ENCODE measurements at places on chromosomes 16 and 17.

DNA sequence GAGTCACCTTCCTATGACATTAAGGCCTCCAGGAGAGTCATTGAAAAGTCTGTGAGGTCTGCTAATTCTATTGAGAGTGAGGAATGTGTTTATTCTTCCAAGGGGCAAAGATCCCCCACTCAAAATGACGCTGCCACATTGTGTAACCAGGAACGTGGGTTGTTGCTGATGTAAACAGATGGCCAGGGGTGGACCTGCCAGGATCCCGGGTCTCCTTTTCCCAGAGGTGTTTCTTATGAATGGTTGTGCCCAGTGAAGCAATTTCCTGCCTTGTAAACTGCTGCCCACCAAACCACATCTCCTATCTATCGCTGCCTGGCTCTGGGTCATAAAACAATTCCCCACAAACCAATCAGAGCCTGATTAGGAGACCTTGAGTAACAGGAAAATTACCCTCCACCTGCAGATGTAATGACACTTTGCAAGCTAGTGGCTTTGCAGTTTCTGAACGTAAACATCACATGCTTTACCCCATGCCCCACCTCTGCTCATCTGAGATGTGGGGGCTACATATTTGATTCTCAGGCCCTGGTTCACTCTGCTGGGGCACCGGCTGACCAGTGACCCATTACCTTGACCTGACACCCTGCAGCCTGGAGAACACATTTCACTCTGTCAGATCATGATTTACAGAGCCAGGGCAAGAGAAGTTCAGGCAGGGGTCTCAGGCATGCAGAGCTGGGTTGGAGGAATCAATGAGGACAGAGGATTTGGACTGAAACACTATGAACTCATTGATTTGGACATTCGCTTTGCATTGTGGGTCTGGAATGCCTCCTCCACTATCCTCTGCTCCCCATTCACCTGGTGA is 33.1 kb upstream of the DDX52 start:
- DNase-seq = peak; percentile 71

GRCh38 chr16:35404273-35404672 is 1944.9 kb downstream of the TP53TG3F start:
- no peak for DNase-seq

DNA sequence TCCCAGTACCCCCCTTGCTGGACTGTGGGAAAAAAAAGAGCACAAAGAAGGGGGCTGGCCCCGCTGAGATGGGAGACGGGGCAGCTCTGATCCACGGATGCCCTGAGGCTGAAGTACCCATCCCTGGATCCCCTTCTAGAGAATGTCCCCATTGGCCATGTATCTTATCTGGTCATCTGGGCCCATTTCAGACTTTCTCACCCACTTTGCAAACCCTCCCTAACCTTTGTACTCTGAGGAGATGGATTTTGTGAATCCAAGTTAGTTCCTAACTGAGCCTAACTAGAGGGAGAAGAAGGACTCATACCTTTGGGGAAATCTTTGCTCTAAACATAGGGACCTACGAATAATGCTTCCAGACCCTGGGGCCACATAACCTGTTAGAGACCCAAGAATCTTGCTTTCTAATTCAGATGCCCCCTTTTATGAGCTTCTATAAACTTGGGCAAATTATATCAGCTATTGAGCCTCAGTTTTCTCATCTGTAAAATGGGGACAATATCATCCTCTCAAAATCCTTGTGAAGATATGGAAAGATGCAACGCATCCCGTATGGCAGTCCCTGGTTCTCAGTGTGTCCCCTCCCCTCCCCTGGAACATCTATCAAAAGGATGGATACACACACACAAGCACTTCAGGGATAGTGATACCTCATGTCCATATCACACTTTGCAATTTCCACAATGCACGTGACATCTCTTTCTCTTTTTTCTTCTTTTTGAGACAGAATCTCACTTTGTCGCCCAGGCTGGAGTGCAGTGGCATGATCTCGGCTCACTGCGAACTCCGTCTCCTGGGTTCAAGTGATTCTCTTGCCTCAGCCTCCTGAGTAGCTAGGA is 16.8 kb upstream of the FZD2 start:
- DNase-seq = no peak

DNA sequence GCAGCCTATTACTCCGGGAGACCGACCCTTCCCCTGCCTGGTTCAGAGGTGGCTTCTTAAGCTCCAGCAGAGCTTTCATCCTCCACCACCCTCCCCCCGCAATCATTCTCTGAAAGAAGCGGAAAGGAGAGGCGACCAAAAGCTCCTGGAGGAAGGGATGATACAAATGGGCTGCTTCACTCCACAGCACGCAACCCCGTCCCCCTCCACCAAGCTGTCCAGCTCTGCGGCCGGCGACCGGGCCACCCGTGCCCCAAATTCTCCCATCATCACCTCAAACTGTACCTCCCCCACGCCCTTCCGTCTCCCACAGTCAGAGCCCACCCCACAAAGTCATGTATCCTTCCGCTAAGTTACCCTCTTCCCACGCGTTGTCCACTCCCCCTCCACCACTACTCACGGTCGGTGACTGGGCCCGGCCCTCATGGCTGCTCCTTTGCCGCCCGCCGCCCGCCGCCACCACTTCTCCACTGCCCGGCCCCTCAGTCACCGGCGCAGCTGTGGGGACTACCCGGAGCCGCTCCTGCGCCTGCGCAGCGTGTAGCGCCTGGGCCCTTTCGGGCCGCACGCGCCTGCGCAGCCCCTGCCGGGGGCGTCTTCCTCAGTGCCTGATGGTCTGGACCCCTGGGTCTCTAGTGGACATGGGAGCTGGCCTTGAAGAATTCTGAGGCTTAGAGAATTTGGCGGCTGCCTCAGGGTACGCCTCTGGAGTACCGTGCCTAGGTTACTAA is at the start of gene FAM222B:
TSS of gene FAM222B (minus strand) at position 509 of the 731 bp plus-strand sequence. CDS start 76,123 bp downstream, outside the sequence.
- peak; percentile 88 for DNase-seq

DNA sequence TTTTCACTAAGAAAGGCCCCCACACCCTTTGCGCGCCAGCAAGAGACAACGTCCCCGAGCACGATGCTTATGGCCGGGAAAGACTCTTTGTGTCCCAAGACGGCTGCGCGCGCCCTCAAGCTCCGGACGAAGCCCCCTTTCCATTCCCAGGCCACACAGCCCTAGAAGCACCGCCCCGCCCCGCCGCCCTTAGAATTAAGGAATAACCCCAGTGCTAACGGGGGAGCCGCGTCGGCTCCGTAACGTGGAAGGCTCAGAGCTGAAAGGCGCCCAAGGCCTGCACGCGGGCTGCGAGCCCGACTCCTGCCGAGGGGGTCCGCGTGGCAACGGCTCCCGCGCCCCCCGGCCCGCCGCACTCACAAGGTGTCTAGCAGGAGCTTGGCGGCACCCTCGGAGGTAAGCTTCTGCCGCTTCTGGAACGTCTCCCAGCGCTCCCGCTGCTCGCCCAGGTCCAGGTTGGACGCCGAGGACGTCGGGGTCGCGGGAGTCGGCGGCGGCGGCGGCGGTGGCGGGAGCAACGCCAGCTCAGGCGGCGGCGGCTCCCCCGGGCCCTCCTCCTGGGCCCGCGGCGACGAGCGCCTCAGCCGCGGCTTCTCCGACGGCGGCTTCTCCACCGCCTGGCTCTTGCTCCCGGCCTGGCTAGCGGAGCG is 477 bp downstream of the CENPV start:
- DNase-seq = peak; percentile 60

DNA sequence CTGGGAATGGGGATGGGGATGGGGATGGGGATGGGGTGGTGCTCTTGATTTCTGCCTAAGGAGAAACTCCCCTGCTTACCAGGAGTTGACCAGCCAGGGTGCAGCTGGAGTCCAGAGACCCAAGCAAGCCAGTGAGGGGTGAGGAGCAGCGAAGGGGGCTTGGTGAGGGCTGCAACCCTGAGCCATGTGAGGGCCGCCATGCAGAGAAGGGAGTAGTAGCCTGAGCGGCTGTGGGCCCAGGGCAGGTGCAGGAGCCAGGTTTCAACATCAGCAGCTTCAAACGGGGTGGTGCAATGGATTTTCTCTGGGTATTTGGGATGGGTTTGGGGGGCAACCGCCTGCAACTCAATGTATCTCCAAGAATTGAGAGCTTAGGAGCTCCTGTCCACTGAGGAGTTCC is 35.2 kb downstream of the COX4I1 start:
- no peak for DNase-seq

- DNase-seq = peak; percentile 75
Measured at GRCh38 chr16:9365370-9365728, 273.9 kb downstream of the HAPSTR1 start.

DNA sequence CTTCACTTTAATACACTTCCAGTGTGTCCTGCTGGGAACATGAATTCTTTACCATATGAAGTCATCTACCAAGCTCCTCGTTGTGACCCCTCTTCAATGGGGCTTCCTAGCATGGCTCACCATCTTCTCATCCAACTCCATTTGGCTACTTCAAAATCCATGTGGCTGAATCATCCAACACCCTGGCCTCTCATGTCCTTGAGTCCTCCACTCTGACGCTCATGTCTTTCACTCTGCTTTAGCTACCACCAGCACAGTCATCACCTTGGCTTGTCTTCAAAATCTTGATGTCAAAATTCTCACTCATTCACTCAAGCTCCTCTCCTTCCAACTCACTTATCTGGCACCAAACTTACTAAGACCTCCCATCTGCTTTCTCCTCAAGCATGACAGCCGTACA is 35.8 kb downstream of the AMFR start:
- DNase-seq = no peak

- no peak for DNase-seq
Measured at GRCh38 chr16:52819405-52819804, 233.3 kb downstream of the CHD9NB start.

DNA sequence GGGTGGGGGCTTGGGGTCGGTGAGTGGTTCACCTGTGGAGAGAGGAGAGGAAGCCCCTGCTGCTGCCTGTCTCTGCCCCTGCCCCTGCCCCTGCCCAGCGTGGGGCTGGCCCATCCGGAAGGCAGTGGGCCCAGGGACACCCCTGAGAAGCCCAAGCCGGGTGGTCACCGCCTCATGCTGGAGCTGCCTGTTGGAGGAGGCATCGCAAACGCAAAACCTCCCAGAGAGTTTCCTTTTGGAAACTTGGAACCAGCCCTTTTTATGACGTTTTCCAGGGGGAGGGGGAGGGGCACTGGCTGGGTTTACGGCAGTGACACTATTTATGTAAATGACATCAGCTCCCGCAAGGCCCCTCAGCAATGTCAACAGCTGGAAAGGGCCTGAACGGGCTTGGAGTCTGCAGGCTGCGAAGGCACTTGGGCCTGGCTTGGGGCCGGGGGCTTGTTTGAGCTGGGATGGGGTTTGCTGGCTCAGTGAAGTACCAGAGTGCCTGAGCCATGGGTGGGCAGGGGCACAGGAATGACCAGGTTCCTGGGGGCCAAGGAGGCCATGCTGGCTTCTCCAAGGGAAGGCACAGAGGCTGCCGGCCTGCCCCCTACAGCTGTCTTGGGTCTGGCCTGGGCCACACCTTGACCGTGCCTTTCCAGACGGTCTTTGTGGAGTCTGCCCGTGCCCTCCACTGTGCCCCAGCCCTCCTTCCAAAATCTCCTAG is 219.5 kb downstream of the NTN1 start:
- peak; percentile 61 for DNase-seq

DNA sequence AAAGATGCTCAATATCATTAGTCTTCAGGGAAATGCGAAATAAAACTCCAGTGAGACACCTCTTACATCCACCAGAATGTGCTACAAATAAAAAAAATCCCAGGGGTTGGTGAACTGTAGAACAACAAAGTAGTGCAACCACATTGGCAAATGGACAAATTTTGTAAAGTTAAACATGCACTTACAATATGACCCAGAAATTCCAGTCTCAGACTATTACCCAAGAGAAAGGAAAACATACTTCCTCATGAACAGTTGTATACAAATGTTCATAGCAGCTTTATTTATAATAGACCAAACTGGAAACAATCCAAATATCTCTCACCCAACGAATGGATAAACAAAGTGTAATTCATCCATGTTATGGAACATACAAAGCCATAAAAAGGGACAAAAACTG is 239.5 kb downstream of the ABCC12 start:
- no peak for DNase-seq

DNA sequence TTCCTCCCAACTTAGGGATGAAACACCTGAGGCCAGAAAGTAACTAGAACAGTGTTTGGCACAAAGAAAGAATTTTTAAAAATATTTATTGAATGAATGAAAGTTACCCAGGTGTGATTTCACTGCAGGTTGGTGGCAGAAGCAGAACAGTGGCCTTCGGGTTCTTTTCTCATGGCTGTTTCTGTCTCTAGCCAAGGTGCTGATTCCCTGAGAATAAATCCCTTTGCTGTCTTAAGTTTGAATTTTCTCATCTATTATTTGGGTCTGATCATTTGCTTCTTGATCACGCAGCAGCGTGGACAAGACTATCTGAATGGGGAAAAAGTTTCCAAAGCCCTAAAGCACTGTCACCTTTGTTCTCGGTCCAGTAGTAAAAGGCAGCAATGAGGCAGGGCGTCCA is 73.1 kb upstream of the KIFC3 start:
- no peak for DNase-seq

DNA sequence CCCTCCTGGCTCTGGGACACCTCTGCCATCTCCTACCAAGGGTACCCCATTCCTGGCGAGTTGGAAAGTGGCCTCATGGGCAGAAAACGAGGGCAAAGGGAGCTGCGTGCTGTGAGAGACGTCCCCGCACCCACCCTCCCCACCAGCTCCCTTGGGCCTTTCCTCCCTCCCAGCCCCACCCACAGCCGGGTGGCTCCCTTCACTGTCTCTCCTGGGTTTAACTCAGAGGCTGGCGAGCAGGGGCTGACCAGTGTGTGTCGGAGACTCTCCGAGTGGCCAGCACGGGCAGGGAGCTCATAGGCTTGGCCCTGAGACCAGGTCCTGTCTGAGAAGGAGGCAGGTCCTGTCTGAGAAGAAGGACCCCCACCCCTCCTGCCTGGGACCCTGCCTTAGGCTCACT is 26.1 kb downstream of the METRNL start:
- DNase-seq = no peak

DNA sequence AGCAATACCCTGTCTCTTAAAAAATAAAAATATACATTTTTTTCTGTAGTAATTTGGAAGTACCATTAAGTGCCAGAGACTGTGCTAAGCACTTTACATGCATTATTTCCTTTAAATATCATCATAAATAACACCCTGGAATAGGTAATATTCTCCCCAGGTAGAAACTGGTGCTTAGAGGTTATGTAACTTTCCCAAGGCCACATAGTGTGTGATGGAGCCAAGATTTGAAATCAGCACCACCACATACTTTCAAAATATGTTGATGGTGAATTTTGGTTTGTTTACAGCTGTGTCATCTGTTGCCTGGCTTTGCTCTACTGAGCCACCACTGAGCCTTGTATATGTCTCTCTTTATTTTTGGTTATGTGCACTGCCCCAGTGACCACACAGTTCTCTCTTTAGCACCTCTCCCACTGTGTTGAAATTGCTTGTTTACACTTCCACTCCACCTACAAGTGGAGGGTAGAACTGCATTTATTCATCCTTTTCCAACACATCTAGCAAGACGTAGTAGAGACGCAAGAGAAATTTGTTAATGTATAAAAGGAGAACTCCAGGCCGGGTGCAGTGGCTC is 19.0 kb upstream of the NBR1 start:
- DNase-seq = no peak

- DNase-seq = no peak
Measured at GRCh38 chr17:49436174-49436573, 21.5 kb upstream of the PHB1 start.

GRCh38 chr17:309361-309888 is 43.2 kb downstream of the RPH3AL start:
- DNase-seq = peak; percentile 11

Measured in right lobe of liver (tissue), 6 donors.